ENCODE measurements at places on chromosomes 5 and 9.

DNA sequence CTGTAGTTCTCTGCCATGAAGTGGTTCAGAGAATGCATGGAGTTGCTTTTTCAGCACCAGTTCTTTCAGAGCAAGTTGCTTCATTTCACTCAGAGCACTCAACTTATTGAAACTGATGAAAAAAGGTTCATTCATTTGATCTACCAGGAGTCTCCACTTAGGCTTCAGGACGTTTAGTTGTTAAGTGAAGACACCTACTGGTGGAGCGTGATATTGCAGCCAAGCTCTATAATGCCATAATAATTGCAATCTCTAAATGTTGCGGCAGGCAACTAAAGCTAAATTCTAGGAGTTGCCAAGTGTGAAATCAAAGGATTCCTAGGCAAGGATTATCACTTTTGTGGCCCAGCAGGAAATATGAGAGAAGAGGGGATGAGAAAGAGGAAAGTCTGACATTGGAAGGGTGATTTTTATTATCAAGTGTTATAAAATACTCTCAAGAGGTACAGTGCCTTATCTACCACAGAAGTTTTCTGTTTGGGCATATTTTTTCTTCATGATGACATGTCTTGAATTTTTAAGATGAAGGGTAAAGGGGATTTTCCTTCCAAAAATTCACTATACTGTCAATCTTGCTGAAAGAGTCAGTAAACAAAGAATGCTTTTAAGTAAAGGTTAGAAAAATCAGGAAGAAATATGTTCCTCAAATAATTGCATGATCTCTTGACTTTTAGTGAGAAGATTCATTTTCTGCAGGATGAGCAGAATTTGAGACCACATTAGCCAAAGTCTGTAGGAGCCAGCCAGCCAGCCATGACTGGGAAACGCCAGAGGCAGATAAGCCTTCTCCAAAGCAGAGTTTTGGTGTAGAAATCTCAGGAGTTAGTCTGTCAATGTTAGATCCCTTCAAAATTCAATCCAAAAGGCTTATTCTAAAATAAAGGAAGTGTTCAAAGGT, 83.4 kb downstream of the SH3PXD2B start:
- peak; percentile 47 for DNase-seq

DNA sequence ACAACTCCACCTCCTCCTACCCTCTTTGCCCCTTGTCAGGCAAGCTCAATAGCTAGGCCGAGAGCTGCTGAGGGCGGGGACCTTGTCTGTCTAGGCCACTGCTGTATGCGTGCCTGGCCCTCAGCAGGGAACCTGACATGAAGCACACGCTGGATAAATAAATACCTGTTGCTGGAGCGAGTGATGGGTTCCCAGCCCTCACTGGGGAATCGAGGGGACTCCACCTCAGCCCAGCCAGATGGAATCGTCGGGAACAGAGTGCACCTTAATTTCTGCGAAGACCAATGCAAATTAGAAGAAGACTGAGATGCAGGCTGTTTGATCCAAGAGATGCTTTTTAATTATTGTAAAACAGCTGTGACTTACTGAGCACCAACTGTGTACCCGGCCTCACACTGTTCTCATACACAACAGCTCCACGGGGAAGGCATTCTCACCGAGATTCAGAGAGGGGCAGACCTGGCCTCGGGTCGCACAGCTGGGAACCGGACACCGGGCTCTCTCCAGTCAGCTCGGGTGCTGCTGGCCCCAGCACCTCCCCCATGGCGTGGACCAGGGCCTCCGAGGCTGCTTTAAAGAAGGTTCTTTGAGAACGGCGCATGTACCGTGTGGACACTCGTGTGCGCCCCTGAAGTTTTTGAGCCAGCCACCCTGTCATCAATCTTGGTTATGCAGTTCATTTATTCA, 109.7 kb upstream of the IER5L start:
- DNase-seq: no peak

DNA sequence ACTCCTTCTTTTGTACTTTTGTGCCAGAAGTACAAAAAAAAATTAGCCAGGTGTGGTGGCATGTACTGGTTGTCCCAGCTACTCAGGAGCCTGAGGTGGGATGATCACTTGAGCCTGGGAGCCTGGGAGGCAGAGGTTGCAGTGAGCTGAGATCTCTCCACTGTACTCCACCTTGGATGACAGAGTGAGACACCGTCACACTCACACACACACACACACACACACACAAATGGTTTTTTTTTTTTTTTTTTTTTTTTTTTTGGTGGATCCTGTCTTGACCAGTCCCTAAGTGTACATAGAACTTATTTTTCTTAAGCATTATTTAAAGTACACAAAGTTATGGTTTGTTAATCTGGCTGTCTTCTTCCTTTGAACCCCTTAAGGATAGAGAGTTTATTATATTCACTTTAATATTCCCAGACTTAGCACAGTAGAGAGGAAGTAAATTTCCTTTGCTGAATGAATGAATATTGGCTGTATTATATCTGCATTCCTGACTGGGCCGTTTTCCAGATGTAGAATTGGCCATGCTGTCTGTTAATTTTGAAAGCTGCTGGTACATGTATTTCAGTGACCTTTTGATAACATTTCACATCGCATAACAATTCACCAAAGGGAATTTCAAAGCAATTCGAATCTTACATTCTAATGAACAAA, 429.0 kb upstream of the ZNF608 start:
- DNase-seq: no peak

- DNase-seq: no peak
Observed at GRCh38 chr9:91420501-91421127, 3.0 kb downstream of the NFIL3 start.

DNA sequence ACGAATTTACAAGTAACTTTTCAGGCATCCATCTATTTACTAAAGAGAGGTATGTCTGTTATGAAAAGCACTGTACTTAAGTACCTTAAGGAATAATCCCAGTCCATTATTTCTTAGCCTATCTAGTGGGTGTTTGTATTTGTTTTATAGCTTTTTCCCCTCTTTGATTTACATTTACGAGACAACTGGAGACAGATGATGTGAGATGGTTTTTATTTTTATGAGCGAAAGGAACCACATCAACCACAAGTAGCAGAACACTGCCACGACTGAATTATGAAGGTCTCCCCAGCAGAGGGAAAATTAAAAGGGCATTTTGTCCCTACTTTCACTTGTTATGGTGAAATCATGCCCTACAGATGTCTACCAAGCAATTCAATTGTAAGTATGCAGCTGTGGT, 357.8 kb downstream of the NFIB start:
- no peak for DNase-seq

- DNase-seq: no peak
Observed at GRCh38 chr5:61931236-61931635, 374.8 kb upstream of the KIF2A start.

DNA sequence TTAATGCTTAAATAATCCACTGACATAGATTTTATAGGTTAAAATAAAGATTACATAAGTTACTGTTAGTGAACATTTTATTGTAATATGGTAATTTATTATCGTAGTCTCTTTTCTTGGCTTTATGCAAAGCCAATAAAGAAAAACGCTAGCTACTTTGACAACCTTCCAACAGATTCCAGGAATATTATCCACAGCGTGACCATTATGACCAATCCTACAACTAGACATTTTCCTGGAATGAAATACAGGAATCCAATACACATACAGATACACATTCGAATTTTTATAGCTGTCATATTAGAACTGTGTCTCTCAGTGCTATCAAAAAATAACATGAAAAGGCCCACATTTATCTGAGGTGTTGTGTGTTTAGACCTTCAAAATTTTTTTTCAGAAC, 13.1 kb downstream of the RPS23 start:
- DNase-seq: no peak

DNA sequence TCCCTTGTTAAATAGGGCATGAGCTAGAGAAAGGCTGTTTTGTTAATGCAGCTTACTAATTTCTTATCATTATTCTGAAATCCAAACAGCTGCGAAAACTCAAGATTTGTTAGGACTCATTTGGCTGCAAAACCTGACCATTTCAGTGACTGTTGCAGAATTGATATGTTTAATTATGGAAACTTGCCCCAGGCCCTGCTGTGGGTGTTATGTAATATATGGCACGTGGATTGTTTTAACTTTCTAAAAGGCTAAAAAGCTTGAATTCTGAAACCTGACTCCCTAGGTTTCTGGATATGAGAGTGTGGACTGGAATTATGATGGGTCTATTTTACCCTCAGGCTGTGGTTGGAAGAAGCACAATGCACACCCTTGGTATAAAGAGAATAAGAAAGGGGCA, 4.4 kb downstream of the IL9 start:
- DNase-seq: no peak

DNA sequence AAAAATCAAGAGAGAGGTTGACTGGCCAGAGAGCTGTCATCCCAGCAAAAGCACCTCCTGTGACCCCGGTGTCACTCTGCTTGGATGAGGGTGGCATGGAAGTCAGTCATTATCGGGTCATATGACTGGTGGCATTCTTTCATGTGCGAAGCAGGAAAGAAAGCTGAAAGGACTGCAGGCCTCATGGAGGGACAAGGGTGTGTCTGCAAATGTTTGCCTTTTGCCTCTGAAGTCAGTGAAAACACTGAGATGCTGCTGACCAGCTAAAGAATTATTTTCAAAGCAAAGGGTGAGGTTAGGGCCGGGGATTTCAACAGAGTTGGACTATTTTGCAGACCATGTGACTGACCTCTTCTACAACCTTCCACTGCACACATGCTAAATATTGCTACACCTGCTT, 298.3 kb downstream of the CSNK1G3 start:
- DNase-seq: no peak

DNA sequence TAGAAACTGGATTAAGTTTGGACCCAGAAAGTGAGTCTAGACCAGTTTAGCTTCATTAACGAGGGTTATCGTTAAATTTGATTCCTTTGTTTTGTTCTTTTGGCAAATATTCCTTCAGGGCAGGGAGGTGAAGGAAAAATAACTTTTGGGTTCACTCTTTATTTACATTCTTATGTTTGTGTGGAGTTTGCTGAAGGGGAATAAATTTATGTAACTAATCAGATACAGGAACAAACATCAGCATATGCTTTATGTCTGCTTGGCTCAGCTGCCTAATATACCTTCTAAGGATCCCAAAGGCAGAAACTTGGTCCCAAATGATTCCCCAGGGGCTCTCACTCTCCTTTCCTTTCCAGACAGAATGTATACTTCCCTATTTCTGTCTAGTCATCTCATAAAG, 132.4 kb downstream of the MCTP1 start:
- DNase-seq: no peak

DNA sequence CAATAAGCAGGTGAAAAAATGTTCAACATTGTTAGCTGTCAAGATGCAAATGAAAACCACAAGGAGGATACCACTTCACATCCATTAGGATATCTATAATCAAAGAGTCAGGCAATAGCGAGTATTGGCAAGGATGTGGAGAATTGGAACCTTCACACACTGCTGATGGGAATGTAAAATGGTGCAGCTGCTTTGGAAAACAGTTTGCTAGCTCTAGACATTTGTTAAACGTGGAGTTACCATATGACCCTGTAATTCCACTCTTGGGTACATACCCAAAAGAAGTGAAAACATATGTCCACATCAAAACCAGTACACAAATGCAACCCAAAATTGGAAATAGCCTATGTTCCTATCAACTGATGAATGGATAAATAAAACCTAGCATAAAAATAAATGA, 37.4 kb downstream of the SCAMP1 start:
- DNase-seq: no peak

DNA sequence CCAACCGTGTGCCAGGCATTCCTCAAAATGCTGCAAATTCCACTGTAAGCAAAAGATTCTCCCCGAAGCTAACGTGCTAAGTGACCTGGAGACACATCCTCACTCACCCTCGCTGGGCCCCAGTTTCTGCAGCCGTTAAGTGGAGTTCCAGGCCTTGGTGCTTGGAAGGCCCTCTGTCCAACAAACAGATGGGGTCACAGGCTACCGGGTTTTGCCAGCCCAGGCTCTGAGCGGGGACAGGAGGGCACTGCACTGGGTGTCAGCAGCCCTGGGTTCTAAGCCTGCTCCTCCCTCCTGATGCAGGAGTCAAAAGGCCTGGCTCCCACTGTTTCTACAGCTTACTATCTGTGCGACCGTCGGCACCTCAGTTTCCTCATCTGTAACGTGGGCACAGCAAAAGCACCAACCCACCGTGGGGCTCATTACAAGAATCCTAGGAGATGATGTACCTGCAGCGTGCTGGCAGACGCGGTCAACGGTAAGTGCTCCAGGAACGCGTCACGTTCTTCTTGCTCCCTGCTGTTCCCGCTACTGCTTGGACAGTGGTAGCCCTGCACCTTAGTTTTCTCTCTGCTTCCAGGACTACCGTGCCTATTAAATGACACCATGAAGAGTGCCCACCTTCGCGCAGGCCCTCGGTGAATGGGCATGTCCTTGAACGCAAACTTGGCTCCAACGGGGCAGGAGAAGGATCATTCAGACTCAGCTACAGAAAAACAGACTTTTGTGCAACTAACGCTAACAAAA, 84.8 kb downstream of the ADAMTS2 start:
- DNase-seq: no peak

DNA sequence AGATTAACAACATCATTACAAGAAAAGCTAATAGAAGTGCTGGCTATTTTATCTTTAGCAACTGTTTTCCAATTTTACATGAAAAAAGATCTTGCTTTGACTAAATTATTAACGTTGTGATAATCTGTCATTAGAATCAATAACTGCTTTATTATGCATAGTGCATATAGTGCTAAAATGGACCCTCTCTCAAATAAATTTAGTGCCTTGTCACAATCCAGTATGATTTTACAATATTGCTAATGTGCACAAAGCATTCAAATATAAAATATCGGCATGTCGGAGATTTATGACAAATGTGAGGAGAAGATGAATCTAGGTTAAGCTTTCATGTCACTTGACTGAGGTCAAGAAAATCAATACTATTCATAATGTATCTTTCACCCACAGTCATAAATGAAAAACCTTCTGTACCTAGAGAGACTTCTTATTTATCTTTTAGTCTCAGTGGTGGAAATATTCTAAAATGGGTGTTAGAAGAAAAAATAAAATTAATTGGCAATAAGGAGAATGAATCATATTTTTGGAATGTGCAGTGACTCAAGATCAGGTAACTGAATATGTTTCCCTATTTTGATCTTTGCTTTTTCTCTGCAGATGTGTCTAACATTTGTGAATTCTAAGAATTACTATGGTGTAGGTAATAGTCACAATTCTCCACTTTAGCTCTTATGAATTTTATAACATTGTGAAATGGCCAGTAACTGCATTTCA, 672.9 kb upstream of the GRAMD2B start:
- peak; percentile 5 for DNase-seq
